ENCODE measurements at places on chromosomes 4 and X.

GRCh38 chrX:111116666-111117065 is 20.7 kb downstream of the PAK3 start:
- no peak for DNase-seq

DNA sequence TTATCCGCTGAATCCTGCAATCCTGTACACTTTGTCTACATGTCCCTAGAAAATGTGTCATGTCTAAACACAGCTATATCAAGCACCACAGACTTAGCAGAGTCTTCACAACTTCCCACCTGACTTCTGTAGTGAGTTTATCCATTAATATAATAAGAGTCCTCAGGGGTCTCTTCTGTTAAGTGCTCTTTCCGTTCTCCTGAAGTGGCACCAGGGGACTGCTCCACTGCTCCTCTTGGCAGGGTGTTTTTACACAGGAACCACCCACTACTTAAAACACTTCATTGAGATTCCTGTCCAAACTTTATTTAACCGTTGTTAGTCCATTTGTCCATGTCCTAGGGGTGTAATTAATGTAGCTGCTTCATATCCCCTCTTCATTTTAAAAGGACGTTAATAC is 1000.4 kb downstream of the STPG2 start:
- no peak for DNase-seq

- DNase-seq: no peak
Measured at GRCh38 chr4:81811562-81812293, 340.0 kb upstream of the RASGEF1B start.

DNA sequence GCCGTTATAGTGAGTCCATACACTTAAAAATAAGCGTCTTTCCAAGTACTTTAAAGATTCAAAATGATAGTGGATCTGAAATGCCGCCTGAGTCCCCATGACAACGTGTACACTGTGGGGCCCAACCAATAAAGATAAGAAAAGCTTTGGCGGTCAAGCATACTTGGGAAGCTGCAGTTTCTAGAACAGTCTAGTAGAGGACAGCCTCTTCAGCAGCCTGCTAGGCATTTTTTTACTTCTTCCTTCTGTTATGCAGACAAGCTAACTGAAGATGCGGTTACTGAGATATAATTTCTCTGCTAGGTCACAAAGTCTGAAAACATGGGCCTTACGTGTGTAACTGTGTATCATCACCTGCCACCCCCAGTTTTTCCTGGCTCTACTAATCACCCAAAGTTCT is 402 bp upstream of the UPRT start:
- no peak for DNase-seq

- no peak for DNase-seq
Measured at GRCh38 chr4:184958923-184959210, 59.4 kb upstream of the HELT start.

- DNase-seq: no peak
Measured at GRCh38 chr4:180564448-180564847, 1678.8 kb upstream of the TENM3 start.

Data from caudate nucleus (tissue), 63 donors.